ENCODE measurements at places on chromosomes 3 and 15.

- DNase-seq, result no peak
These were observed 18.4 kb upstream of the PIGZ start for GRCh38 chr3:196987022-196987421.

DNA sequence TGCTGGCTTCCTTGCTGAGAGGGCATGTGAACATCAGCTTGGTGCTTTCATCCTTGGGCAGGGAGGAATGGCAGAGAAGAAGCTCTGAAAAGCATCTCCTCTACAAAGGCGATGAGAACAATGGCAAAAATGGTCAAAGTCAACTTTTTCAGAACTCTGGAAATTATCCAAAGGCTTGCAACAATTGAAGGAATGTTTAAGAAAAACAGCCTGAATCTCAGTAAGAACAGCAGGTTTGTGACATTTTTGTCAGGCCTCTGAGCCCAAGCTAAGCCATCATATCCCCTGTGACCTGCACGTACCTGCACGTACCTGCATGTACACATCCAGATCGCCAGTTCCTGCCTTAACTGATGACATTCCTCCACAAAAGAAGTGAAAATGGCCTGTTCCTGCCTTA lies 51.8 kb downstream of the ONECUT1 start:
- no peak for DNase-seq

GRCh38 chr3:106740116-106740515 lies 637.1 kb upstream of the CCDC54 start:
- no peak for DNase-seq

- no peak for DNase-seq
These were observed 322.6 kb upstream of the FRG2C start for GRCh38 chr3:75341324-75342067.

DNA sequence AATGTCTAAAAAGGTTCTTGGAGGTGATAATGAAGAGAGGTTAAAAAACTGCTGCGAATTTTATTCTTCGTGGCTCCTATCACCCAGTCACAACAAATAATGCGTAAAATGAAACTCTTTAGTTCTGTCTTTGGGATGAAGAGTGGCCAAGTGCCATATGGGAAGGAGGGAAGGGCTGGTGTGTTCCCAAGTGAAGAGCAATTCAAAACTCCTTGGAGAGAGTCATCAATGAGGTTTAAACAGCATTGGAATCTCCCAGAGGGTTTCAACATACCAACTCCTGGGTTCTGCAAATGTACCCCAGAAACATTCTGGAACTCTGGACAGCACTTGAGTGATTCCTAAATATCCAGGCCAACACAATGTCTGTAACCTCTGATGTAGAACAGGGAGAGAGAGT lies 45.3 kb downstream of the SLCO3A1 start:
- DNase-seq, result no peak

DNA sequence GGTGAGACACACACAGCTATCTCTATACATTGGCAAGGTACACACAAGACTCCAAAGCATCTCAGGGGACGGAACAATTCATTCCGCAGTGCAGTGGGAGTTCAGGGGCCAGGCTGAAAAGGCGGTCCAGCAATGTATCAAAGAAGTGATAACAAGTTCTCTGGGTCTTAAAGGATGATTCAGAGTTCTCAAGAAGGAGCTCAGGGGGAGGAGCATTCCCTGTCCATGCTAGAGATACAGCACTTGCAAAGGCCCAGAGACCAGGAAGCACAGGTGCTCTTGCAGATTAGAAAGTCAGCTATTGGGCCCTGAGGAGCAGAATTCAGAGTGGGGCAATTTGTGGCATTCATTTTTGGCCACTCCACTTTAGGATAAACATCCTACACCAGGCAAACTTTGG lies 34.9 kb downstream of the MECOM start:
- no peak for DNase-seq

- DNase-seq, result no peak
These were observed 227.8 kb upstream of the LYSMD4 start for GRCh38 chr15:99961011-99961441.

GRCh38 chr15:70037292-70037640 lies 60.5 kb downstream of the TLE3 start:
- no peak for DNase-seq

- no peak for DNase-seq
These were observed 18.9 kb downstream of the PHC3 start for GRCh38 chr3:170162630-170163029.

GRCh38 chr15:91100814-91101607 lies 954 bp downstream of the SV2B start:
- DNase-seq, result no peak

DNA sequence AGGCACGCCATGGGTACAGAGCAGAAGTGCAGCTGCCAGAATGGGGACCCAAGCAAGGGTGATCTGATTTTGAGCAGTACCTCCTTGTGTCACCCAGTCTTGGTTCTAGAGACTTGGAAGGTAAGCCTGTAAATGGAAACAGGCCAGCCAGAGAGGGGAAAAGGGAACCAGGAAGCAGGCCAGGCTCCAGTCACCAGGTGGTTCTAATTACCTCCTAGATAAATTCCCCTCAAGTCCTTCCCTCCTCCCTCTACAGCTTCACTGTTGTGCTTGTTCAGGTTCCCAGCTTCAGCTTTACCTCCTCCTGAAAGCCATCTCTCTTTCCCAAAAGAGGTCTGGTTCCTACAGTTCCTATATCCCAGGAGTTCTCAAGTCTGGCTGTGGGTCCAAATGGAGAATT lies 58.8 kb upstream of the SLC7A14 start:
- DNase-seq, result no peak

GRCh38 chr3:160136421-160136820 lies 88.8 kb upstream of the C3orf80 start:
- no peak for DNase-seq

GRCh38 chr15:32861761-32862160 lies 144.0 kb downstream of the GREM1 start:
- DNase-seq, result no peak

DNA sequence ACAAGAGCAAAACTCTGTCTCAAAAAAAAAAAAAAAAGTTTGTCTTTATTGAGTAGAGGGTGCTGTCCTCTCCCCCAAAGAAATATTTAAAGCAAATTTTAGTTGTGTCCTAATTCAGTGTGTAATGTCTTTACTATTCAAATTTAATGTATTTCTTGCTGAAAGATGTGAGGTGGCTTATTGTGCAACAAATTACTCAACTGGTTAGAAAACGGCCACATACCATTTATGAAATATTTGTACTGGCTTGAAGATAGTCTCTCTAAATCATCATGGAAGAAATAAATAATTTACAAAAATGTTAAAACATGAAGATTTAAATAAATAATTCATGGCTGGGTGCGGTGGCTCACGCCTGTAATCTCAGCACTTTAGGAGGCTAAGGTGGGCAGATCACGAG lies 63.0 kb downstream of the SLTM start:
- DNase-seq, result no peak
